Central memory CD4-positive, alpha-beta T cell (primary cell): ENCODE measurements at places on chromosomes 2 and 18.

DNA sequence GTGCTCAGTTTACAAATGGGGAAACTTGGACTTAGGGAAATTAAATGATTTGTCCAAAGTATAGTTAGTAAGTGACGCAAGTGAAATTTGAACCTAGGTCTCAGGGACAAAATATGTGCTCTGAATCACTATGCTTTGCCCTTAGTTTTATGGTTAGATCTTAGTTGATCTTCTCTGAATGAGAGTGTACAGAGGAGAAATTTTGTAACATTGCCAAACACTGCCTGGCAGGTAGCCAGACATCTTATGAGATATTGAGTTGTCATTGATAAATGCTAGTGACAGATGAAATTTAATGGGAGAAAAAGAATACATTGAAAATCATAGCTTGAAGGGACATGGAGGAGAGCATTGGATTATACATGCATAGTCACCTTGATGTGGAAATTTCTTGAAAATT, 91.4 kb downstream of the GALNT1 start:
- no peak for DNase-seq

DNA sequence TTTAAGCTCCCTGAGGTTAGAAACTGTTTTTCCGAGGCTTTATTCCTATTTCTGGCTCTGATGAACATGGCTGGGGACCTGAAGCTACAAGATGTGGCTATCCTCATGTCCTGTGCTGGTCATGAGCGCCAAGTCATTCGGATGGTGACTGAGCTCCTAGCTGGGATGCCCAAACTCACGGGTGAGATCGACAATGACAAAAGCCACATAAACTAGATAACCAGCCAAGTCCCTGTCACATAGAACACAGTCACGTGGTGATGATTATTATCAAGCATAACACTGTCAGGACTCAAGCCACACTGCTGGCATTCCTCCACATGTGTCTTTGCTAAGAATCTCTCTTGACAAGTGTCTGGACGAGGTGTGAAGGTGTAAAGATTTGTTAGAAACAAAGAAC, 274.9 kb downstream of the CLIP4 start:
- DNase-seq: no peak

DNA sequence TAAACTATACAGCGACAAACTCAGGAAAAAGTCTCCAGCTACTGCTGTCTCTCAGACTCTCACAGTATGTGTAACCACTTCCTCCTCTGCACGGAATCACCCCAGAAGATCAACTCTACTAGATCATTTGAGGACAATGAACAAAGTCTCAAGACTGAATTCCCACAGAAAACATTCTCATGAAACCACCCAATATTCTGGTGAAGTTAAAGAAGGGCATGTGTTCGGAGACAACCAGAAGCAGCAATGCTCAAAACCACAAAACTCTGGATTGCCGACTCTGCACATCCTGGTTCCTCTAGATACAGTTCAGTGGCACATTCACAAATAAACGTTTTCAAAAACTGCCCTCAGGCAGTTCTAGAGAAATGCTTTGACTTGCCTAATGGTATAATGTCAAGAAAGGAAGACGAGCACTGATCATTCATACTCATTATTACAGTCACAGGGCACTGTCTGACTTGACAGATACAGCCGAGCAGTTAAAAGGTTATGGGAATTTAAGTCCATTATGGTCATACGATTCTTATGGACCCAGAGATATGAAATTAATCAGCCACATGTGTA, 91.9 kb upstream of the STK17B start:
- peak; percentile 80 for DNase-seq

DNA sequence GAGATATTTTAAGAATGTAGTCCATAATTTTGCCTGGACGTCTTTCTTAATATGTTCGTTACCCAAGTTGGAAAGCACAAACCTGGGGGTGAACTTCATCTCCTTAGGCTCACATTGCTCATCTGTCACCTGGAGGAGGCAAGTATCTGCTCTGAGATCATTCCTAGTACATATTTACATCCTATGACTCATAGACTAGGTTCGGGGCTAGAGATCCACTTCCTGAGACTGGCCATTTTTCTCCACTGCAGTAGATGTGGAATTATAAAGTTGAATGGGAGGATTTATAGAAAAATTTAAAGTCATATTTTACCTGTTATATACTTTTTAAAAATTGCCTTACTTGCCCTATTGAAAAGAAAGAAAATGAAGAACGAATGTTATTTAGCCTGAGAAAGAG, 77.5 kb upstream of the PROKR1 start:
- no peak for DNase-seq
